ENCODE measurements at places on chromosomes 11 and 22.

GRCh38 chr11:70063121-70063520 lies 15.0 kb upstream of the ANO1 start:
- no peak for DNase-seq

- DNase-seq: no peak
Measured at GRCh38 chr22:47782328-47783075, 1020.1 kb downstream of the TBC1D22A start.

DNA sequence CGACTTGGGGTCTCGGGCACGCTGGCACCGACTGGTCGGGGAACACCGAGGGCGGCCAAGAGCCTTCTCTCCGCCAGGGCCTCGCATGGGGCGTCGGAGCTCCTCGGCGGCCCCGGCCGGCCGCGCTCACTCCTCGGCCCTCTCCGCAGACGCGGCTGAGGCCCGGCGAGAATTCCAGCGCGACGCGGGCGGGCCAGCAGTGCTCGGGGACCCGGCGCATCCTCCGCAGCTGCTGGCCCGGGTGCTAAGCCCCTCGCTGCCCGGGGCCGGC lies 5.6 kb downstream of the TBX1 start:
- DNase-seq: no peak

- DNase-seq: peak; percentile 83
Measured at GRCh38 chr11:86940122-86940777, 14.9 kb downstream of the FZD4 start.

- peak; percentile 25 for DNase-seq
Measured at GRCh38 chr11:80861193-80861592, 1420.4 kb upstream of the TENM4 start.

DNA sequence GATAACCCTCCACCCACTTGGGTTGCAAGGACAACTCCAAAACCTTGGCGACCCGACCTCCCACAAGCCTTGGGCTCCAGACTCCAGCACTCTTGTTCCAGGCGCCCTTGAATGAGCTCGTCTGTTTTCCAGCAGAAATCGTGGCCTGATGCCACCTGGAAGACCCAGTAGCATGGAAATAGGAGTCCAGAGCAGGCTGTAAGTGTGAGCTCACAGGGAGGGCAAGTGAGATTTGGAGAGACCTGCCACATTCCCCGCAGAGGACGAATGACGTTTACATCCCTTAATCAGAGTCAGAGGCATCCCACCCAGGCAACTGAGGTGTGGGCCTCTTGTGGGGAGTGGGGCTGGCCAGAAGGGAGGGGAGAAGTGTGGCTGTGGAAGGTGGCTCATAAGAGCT lies 71.9 kb downstream of the LDLRAD3 start:
- no peak for DNase-seq

- DNase-seq: no peak
Measured at GRCh38 chr22:23391022-23391421, 189.1 kb downstream of the IGLL1 start.

- no peak for DNase-seq
Measured at GRCh38 chr11:76292583-76293188, 86.4 kb upstream of the WNT11 start.

DNA sequence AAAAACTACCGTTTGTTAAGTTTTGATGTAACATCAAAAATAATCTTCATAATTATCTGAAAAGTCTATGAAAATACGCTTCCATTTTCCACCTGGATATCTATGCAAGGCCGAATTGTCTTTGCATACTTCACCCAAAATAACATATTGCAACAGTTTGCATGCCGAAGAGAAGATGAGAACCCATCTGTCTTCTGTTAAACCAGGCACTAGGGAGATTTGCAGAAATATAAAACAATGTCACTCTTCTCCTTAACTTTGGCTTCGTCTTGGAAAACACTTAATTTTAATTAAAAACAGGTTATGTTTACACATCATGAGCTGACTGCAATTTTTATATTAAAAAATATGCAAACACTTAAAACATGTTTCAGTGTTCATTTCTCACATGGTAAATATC lies 1325.8 kb downstream of the TBC1D22A start:
- no peak for DNase-seq

GRCh38 chr22:26599505-26599904 lies 9.6 kb upstream of the TPST2 start:
- no peak for DNase-seq

- DNase-seq: no peak
Measured at GRCh38 chr11:64067230-64067993, 31.7 kb downstream of the FLRT1 start.

DNA sequence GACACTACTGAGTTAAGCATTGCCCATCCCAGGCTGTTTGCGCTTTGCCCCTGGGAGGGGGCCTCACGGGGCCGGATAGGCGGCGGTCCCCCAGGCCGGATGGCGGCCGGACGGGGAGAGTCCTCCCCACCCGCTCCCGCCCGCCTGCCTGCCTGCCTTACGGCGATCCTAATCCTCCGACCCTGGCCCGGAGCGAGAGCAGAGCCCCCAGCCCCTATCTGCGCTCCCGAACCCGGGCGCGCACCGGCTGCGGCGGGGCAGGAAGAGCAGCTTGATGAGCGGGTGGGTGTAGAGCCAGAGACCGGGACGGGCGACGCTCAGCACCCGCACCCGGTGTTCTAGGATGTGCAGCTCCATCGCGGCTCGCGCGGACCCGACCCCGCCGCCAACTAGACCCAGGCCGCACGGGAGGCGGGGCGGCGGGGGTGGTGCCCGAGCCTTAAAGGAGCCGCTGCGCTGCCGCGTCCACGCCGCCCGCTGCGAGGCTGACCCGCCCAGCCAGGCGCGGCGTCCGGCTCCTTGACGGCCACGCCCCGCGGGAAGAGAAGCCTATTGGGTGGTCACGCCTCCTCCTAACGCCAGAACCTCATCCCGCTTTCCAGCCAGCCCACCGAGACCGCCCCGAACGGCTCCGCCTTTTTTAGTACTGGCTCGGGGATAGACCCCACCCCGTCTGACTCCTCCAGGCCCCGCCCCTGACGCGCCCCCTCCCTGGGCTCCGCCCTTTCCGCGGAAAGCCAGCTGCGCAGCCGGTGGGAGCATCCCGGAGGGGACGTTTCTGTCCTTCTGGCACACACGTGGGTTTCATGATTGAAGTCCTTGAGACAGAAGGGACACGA lies at the start of gene CASTOR1:
CASTOR1 (minus strand) TSS at position 365 of the 839 bp plus-strand sequence; CDS start at position 357, 8 bp downstream.
- DNase-seq: peak; percentile 99

GRCh38 chr11:117226388-117227385 lies 5.2 kb downstream of the PCSK7 start:
- DNase-seq: peak; percentile 73

DNA sequence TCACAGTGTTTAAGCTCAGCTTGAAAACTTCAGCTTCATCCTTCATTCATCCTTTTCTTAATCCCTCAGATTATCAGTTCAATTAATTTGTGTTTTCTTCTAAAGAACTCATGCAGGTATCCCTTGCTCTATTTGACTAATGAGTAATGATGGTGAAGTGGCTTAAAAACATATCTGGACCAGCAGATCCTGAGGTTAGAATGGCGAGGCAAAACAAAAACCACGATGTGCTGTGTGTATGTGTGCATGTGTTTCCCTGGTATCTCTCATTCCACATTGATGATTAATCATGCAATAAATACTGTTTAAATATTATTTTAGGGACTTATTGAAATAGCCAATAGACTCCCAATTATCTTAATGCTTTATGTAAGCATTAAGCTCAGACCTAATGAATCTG lies 437.0 kb downstream of the DYNC2H1 start:
- no peak for DNase-seq

DNA sequence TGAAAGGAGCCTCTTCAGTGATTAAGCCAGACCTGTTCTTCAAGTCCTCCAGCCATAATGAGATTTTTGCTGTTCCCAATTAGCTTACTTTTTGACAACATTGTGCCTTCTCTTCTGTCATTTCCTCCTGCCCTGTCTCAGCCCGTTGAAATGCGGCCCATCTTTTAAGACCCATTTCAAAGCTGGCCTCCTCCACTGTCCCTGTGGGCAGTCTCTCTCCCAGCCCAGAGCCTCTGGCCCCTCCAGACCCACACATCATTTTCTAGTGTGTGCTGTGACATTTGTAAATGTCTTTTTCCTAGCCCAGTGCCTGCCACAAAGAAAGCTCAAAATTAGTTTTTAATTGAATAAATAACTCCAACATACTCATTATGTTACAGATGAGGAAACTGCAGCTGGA lies 70.9 kb downstream of the BUD13 start:
- DNase-seq: no peak

DNA sequence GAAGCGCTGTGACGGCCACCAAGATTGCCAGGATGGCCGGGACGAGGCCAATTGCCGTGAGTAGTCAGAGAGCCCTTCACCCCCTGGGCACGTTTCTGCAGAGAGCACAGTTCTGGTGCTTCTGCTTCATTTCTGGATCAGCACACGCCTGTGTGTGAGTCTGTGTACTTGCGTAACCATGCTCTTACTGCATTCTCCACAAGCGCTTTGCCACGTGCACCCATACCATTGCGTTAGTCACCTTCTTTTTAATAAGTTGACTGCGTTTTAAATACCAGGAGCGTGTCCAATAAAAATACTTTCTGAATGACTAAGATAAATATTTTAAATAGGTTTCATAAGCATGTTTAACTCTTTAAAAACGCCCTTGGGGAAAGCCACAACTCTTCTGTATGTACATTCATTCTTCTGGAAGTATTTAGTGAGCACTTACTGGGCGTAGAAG lies 143.0 kb upstream of the SORL1-AS1 start:
- no peak for DNase-seq

DNA sequence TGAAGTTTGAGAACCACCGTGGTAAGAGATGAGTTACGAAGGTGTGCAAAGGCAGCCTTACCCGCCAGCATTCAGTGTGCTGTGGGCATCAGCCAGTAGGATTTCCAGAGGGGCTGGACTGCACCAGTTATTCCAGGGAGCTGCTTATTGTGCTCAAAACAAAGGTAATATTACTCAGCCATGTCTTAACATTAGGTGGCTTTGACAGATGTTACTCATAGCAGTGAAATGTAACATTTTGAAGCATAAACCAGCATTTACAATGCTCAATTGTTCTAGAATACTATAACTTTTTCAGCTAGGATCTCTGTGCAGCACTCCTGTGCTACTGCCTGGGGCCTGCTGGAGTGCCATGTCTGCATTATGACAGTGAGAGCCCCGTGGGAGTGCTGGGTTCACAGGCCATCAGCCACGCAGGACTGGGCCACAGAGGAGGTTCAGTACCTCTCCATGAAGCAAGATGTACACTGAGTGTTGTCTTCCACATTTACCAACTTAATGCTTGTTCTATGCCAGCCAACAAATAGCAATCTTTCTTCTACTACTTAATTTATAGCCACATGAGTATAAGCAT lies 238.1 kb downstream of the CADM1 start:
- DNase-seq: no peak

Measured in endothelial cell of umbilical vein (primary cell).